Stimulated activated CD4-positive, alpha-beta T cell treated with anti-CD3 and anti-CD28 coated beads, Interleukin-15, amount 100 ng/mL, for 1 hour (primary cell): ENCODE measurements at places on chromosomes 2 and 18.

GRCh38 chr2:239548965-239549595 is 148.3 kb upstream of the HDAC4 start:
- no peak for DNase-seq

DNA sequence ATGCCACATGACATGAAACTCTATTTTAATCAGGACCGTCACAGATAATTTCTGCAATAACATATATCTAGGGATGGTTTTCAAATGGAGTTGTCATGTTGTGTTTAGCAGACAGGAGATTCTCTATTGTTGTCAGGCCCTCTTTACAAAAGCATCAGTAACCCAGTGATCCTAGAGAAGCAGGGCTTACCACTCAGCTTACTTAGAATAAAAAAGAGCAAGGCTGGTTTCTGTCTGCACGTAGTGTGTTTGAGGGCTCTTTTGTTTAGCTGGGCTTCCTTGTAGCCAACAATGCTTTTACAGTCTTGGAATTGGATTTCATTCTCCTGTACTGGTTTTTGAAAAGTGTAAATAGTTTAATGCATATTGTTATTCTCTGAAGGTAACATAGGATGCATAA is 210.5 kb upstream of the NRP2 start:
- DNase-seq = no peak

DNA sequence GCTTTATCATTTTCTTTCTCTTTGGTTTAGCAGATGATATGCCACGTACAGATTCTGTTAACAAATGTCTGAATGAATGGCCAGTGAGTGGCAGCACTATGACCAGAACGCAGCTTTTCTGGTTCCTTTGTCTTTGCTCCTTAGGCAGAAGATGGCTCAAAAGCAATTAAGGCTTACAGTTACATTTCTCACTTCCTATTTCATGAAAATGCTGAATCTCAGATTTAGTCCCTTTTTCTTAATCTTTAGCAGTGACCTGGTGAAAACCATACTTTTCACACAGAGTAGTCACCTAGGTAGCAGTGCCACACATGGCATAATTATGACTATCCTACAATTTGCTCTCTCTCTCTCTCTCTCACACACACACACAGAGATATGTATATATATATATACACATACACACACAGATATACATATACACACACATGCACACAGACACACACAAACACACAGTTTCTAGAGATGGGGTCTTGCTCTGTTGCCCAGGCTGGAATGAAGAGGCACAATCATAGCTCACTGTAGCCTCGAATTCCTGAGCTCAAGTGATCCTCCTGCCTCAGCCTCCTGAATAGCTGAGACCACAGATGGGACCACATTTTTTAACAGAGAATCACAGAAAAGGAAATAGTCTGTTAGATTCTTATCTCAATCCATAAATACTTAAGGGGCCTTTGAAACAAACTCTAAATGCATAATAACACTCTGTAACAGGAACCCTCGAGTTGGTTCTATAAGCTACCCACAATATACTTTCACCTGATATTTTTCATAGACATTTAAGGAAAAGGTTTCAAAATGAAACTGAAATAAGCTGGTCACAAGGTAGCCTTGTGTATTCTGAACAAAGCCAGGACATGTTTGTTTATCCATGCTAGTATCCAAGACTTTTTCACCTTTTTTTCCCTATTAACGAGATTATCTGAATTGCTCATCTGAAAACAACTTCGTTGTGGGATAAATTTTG is 11.6 kb downstream of the PDE6D start:
- no peak for DNase-seq

- DNase-seq = no peak
These were observed 57.2 kb downstream of the LBH start for GRCh38 chr2:30288561-30288960.

DNA sequence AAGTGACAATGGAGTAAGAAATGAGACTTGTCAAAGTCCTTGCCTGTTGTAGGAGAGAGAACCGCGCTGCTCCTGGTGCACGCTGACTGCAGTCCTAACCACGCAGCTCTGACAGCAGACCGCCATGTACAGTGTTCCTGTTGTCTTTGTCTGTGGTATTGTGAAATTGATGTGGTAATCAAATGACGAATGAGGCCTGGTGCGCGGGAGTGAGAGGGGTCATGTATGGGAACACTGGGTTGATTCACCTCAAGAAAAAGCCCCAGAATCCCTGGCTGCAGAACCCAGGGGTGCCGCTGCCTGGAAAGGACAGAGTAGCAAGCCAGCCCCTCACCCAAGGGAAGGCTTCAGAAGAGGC is 64.0 kb downstream of the INPP4A start:
- peak; percentile 27 for DNase-seq

GRCh38 chr18:75860166-75860565 is 432.7 kb upstream of the SMIM21 start:
- DNase-seq = no peak

DNA sequence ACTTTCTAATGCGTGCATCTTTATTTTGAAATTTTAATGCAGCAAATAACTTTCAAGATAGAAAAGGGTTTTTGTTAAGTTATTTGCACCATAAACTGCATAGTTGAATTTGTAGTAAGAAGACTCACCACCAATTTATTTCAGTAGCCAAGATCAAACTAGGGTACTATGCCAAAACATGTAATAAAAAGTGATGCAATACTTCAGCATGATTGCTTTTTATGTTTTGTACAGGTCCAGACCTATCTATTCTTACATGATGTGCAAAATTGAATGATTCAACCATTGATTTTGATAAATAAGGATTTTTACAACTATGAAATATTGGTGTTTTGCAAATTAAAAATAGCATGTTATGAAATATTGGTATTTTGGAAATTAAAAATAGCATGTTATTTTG is 26.7 kb downstream of the AGPS start:
- DNase-seq = no peak

DNA sequence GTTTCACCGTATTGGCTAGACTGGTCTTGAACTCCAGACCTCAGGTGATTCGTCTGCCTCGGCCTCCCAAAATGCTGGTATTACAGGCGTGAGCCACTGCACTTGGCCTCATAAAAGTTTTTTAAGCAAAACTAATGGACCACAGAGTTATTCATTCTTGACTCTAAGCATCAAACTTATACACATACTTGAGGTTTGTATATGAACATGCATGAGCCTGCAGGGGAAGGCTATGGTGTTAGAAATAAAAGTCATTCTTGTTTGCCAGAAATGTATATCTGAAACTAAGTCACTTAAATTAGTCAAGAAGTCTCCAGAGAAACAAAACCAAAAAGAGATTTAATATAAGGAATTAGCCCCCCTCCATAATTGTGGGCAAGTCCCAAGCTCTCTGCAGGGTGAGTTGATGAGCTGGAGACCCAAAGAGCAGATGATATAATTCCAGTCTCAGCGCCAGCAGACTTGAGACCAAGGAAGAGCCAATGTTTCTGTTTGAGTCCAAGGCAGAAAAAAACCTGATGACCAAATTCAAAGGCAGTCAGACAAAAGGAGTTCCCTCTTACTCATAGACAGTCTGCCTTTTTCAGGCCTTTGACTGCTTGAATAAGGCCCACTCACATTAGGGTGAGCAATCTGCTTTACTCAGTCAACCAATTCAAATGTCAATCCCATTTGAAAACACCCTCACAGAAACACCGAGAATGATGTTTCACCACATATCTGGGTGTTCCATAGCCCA is 69.0 kb upstream of the DSG1 start:
- no peak for DNase-seq

DNA sequence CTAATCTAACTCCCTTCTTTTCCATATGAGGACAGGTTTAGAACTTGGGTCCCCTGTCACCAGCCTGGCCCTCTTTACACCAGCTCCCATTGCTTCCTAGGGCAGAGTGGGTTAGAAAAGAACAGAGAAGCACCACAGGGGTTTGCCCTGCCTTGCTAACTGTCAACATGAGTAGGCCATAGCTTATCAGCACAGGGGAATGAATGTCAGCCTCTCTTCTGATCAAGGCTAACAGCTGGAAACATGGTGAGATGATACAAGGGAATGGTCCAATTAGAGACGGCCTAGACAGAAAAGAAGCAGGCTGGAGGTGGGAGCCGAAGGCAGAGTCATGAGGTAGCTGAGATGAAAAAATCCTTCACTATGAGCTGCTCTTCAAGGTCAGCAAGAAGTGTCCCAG is 189.4 kb upstream of the ACAA2 start:
- DNase-seq = no peak

GRCh38 chr2:188916736-188917135 is 57.4 kb upstream of the COL3A1 start:
- DNase-seq = no peak

DNA sequence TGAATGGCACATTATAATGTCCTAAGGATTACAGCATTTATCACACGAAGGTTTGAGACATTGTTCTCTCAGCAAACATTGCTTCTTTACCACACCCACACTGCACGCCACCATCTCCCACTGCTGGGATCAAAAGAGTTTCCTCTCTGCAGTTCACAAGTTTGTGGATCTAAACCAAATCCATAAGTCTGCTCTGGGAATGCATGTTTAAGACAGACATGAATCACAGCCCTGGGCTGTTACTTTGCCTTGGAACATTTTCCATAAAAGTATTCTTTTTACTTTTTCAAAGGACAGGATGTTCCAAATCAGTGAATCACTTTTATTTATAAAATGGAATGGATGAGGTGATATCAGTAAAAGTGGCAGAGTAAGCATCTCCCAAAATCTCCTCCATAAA is 36.1 kb downstream of the STPG4 start:
- DNase-seq = no peak

DNA sequence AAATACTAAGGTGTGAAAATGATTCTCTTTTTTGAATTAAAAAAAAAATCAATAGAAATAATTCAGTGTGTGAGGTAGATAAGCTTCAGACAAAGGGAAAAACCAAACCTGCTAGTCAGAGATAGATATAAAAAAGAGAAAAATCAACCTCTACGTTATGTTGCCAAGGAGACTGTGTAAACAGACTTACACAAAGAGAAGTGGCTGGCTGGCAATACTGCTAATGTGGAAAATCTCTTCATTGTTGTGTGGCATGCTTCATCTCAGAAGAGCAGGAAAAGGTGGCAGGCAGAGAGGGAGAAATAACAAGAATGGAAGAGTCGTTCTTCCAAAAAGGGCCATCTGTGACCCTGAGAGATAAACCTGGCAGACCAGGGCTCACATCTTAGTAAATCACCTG is 200.8 kb downstream of the SLC8A1 start:
- DNase-seq = no peak

- DNase-seq = no peak
These were observed 2.4 kb upstream of the IMPA2 start for GRCh38 chr18:11978956-11979355.

DNA sequence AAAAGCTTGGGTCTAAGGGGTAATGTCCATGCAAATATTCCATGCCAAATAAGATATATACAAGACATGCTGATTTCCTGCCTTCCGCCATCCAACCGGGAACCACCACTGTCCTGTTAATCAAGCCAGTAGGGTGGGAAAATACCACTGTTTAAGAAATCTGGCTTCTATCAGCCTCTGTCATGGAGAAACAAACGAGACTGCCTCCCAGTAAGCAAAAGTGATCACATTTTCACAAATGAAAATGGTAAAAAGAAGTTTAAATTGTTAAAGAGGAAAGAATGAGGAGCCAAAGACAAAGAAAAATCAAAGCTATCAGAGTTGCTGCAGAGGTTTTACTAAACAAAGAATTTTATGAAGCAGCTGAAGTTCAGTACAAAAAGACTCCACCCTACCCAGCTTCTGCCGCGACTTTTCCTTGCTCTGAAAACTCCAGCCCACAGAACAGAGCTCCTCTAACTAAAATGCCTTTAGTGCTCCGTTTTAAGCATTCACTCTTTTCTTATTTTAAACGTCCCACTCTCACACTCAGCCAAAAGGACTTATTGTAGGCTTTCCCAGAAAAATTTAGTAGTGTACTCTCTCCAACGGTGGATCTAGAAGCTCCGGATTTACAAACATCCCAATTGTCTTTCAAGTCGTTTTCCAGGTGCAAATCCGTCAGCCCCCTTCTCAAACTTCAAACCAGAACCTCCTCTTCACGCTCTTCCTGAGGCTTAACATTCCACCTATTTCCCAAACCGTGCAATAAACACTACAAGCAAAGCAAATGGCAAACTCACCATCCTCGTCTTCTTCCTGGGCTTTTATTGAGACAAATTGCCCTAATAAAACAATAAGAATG is 613 bp downstream of the COL5A2 start:
- DNase-seq = no peak

DNA sequence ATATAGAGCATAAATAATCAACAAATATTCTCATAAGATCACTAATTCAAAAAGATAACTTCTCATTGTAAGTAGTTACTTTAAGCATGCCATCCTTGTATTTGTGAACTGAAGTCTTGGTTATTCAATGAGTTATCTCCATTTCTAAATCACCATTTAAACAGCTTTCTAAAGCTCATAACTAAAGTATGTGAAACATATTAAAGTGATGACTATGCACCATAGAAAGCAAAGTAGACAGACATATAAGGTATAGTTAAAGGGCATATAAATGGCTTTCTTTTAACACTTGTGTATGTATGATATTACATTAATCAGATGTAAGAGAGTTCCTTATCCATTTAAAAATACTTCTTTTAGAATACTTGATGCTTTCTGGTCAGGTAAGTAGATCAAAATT is 83.5 kb downstream of the IKZF2 start:
- no peak for DNase-seq

- no peak for DNase-seq
These were observed 83.8 kb upstream of the TLK1 start for GRCh38 chr2:171244466-171244969.

DNA sequence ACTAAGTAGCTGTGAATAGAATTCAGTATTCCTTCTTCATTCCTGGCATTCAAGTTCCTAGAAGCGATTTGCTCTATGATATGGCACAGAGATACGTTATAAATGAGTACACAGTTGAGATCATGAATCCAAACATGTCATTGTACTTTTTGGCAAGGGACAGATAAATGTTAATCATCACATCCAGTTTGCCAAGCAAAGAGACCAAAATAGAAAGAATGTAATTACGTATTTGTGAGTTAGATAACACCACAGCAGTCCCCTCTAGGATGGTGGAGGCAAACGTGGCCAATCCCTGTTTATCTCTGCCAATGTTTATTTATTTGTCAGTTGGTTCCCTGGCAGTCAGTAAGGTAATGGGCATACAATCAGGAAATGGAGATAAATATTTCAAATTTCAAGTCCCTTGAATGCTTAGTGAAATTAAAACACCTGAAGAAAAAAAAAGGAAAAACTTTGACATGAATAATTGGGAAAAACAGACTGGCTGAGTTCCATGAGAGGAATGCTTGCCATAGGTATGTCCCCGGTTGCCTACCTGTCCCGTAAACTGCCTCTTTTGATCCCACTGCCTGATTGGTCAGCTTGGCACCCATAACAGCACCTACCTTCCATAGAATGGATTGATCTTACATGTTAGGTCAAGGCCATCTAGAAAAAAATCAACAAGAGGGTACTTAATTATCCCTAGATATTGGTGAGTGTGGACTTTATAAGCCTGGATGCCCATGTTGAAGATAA is 451.1 kb upstream of the NETO1 start:
- DNase-seq = no peak

GRCh38 chr2:17858064-17858463 is 20.4 kb upstream of the KCNS3 start:
- no peak for DNase-seq

GRCh38 chr2:239370403-239370802 is 30.4 kb downstream of the HDAC4 start:
- no peak for DNase-seq
